ENCODE measurements at places on chromosomes 3 and 15.

GRCh38 chr15:98889930-98890695, 117.5 kb downstream of the PGPEP1L start:
- DNase-seq = no peak

GRCh38 chr15:63446255-63446654, 58.1 kb upstream of the USP3 start:
- no peak for DNase-seq

GRCh38 chr3:908839-909238, 184.0 kb upstream of the CNTN6 start:
- no peak for DNase-seq

DNA sequence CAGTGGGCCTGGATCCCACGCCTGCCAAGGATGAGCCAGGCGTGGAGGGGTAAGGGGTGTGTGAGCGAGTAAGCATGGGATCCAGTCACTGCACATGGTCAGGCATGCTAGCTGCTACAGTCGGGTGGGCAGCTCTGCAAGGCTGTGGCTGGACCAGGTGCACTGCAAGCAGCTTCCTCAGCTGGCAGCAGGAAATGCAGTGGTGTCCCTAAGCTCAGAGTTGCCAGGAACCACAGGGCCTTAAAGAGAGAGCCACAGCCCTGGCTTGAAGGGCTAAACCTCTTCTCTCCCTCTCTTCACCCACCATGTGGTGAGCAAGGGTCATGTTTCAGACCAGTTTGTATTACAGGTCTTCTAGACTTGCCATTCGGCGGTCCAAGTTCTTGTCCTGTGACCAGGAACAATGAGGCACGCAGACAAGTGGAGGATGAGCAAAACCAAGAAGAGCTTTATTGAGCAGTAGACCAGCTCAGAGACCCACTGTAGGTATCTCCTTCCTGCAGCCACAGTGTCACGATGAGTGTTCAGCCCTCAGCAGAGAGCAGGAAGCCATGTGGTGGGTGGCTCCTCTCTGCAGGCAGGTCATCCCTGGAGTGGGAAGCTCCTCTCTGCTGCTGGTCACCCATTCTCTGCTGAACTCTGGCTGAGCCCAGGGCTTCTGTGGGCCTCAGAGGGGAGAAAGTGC, 511.9 kb downstream of the PYDC2 start:
- DNase-seq = no peak

DNA sequence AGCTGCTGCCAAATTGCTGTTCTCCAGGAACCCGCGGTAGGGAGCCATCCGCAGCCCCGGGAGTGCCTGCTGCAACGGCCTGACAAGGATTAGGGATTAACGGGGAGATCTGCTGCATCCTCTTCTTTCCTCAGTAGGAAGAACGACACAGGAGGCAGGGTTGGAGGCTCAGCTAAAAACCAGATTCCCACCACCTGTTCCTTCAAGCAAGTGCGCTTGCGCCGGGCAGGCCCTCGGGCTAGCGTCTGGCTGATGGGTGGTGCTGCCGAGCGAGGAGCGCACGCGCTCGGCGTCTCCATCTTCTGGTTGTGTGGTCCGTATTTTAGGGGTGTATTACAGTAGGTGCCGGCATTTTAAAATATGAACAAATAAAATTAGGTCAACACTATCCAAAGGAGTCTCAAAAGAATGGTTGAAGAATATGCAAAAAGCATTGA, 25.4 kb upstream of the SLC25A26 start:
- peak; percentile 71 for DNase-seq

DNA sequence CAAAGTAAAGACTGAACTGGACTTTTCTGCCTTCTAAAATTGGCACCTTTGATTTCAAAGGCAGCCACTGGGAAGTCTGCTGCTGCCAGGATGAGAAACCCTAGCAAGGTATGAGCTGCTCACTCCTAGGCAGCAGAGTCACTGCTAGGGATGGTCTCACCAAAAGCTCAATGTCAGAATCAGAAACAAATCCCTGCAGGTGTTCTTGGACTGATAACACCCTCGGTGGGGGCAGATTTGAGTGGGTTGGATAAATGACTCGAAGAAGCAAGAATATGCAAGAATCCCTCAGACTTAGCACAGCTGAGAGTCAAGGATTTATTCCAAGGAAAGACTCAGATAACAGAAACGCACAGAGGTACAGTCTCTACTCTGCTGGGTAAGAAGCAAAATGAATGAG, 90.4 kb downstream of the PRICKLE2 start:
- no peak for DNase-seq

GRCh38 chr15:40087991-40088928, 20.4 kb downstream of the BMF start:
- DNase-seq = no peak

DNA sequence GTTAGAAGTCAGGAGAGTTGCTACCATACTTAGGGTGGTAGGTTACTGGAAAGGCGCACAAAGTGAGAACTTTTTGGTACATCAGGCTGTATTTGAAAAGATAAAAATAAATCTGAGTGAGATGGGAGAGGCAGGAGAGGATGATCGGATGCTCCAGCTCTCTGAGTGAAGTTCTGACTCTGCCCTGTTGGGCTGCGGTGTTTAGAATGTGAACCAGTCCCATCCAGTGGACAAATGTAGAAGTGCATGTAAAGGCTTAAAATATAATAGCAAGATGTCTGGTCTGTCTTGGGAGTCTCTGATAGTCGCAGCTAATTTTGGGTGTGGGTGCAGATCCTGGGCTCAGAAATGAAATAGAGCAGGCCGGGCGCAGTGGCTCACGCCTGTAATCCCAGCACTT, 30.4 kb downstream of the ACKR2 start:
- DNase-seq = no peak

DNA sequence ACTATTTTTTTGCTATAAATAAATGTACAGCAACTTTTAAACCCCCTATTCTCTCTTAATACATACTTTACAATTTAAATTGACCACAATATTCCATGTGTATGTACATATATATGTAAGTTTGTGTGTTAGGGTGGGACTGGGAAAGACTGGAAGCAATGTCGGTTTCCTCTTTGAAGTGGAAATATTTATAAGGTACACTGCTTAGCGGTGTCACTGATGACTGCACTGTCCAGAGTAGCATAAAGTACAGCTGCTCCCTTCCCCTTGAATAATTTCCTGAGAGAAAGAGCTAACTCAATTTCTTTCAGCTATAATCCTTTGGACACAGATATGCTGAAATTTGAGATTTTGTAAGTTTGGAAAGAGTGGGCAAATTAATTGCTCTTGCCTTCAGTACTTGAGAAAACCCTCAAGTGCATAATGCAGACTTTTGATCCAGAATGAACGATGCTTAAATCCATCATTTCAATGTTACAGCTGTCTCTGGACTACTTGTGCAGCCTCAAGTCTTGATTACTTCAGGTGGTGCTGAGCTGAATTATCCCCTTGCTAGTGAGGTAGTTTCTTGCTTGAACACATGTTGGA, 267.0 kb upstream of the CFAP20DC start:
- DNase-seq = no peak

DNA sequence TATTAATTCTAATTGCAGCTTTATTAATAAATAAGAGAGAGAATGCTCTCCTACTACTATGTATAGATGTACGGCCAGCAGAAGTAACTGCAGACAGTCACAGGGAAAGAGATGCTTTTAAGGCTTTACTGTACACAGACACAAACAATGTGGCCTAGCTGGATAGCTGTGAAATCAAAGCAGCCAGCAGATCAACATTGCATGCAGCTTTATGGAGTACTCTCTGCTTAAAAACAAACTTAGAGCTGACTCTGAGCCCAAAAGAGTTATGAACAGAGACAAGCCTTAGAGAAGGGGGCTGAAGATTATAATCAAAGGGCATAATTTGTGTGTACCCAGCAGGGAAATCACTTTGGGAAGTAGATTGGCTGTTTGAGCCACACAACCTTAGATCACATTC, 47.2 kb downstream of the CADM2 start:
- DNase-seq = no peak

DNA sequence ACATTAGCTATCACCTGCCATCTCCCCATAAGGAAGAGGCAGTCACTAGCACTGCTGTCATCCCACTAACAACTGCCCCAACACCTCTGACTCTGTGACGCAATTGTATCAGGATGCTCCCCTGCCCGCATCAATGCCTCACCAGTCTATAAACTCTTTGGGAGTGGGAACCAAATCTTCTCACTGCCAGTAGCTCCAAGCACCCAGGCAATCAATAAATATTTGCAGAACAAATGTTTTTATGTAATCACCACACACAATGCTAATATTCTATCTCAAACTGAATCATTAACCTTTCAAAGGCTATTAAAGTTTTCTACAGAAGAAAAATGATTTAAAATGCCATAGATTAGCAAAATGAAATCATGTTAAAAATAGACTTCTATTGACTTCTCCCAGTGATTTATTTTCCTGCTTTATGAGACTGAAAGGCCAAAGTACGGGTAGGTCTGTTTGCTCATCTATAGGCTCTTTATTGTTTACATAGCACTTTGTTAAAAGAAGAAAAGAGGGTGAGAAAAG, 131.3 kb downstream of the PLD1 start:
- DNase-seq = no peak
